CD4-positive, alpha-beta T cell treated with Interleukin-12 subunit alpha and Interleukin-12 subunit beta, for 1 hour (primary cell): ENCODE measurements at places on chromosomes 4 and X.
A peak's percentile ranks its signal among the peaks of the same experiment; 100 is the strongest.

DNA sequence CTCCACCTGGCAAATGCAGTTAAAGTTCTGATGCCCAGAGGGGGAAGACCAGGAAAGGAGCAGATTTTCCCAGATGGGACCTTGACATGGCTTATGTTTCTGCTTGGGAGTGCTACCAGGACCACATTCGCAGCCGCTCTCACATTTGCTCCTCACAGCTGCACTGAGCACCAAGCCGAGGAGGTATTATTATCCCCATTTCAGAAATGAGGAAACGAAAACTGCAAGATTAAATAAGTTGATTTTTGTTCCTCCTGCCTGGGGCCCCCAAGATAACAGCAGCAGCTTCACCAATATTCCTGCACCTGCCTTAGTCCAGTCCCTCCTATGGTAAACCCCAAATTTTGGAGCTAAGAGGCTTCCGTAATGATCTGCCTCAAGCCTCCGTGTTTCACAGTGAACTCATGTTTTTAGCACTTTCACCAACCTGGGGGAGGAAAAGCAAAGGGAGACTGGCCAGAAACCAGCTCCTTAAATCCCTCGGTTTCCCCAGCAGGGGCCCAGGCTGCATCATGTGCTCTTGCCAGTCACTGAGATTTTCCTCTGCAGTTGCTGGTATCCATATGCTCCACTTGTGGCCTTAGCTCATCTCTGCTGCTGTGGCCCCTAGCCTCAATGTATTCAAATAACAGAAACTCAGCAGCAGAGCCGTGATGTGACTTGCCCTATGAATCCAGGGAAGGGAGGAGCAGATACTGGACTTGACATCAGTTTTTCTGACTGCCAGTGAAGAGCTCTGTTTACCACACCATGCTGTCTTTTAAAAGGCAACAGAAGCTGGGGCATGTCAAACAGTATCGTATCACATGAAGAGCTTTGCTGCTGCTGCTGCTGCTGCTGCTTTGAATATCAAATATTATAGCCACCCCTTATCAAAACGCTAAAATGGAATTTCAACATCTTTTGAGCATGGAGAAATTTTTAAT lies 95.5 kb upstream of the KLHL13 start:
- DNase-seq, result no peak

- DNase-seq, result no peak
These were observed 684.4 kb upstream of the GNPDA2 start for GRCh38 chr4:45410701-45411210.

DNA sequence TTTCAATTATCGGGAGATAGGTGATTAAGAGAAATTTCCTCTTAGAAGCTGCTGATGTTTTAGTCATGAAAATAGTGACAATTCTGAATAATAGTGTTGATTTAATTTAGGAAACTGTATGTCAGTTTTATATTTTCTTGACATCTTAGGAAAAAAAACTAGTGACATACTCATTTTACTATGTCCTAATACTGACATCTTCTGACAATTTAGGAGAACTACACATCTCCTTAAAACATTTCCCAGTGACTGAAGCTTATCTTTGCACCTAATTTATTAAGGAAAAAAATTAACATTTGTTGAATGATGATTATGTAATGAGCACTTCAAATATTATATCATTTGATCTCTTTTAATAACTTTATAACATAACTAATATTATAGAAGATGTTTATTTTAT lies 42.0 kb upstream of the RBMXL3 start:
- DNase-seq, result no peak

- no peak for DNase-seq
These were observed 75.3 kb downstream of the RAPGEF2 start for GRCh38 chr4:159178151-159178546.

DNA sequence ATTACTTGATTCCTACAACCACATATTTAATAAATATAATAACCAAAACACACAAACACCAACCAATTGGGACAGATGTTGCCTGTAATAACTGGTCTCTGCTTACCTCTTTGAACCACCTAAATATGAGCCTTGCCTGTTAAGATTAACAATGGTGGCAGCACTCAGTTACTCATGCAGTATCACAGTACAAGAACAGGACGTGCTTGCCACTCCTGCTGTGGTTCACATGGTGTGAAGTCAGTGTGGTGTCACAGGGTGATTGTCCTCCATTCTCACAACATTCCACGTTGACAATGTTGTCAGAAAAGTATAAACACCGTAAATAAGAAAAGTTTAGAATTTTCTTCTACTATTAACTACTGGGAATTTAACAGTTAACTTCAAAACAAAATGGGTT lies 365.0 kb downstream of the PPP3CA start:
- DNase-seq, result no peak

DNA sequence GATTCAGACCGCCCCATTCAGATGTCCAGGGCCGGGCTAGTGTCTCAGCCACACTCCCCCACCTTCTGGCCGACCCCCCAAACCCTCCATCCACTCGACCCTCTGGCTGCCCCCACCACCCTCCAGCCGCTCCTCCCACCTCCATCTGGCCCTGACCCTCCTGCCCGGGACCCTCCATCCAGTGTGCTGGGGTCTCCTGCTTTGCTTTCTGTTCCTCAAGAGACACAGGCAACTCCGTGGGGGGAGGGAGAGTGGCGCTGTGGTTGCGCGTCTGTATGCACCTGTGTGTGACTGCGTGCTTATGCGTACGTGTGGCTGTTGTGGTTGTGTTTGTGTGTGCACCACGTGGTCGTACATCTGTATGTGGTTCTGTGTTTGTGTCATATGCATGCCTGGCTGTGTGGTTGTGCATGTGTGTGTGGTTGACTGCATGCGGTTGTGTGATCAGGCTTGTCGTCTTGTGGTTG lies 33.3 kb downstream of the CPLX1 start:
- peak; percentile 36 for DNase-seq

GRCh38 chrX:68909945-68910344 lies 81.1 kb downstream of the EFNB1 start:
- DNase-seq, result no peak
